ENCODE measurements at places on chromosomes 5 and 9.

- DNase-seq, result no peak
Observed at GRCh38 chr5:138912093-138912492, 37.0 kb upstream of the LRRTM2 start.

- no peak for DNase-seq
Observed at GRCh38 chr9:77598524-77598923, 49.6 kb downstream of the GNA14 start.

DNA sequence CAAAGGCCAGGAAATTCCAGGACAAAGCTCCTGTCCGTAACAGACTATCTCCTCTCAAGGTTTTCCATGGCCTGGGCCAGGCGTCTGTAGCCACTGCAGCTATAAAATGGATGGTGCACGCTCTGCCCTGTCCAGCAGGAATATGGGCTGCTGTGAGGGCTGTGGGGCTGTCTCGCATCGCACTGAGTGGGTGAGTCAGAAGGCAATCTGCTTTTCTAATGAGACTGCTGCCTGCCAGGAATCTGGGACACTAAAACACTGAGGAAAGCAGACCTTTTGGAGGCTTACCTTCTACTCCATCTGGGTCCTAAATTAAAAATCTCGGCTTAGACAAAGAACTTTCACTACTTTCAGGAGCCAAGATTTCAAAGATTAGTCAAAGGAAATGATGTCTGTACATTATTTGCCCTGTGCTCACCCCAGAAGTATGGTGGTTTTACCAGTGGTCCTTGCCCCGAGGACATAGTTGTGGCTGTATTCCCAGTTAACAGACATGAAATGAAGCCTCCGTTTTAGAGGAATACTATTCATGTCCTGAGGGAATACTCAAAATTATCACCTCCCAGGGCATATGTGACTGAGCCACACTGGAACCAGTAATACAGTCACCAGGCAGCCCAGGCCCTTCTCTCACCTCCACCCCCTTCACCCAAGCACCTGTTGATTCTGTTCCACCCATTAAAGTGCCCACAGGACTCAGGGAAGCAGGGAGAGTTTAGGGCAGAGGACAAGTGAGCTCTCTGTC lies 56.4 kb downstream of the PFDN1 start:
- no peak for DNase-seq

GRCh38 chr9:98607787-98608186 lies 100.9 kb downstream of the GABBR2 start:
- DNase-seq, result no peak

DNA sequence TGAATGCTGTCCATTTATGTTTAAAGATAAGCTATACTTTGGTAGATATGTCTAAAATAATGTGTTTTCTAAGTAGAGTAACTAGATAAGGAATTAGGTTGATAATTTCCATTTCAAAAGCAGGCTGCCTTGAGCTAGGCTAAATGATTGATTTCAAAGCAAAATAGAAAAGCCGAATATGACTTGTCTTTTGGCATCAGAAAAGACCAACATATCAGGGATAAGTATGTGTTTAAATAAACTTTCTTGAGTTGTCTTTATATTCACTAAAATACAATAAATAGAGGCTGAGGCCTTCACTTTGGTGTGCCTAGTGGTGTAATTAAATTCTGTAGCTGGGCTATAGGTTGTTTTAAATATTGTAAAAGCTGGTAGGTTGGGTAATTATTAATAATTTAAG lies 569.0 kb downstream of the TAF11L14 start:
- no peak for DNase-seq

- no peak for DNase-seq
Observed at GRCh38 chr5:154493274-154493673, 15.2 kb upstream of the HAND1 start.

- DNase-seq, result no peak
Observed at GRCh38 chr5:147658293-147658932, 124.1 kb downstream of the JAKMIP2 start.

DNA sequence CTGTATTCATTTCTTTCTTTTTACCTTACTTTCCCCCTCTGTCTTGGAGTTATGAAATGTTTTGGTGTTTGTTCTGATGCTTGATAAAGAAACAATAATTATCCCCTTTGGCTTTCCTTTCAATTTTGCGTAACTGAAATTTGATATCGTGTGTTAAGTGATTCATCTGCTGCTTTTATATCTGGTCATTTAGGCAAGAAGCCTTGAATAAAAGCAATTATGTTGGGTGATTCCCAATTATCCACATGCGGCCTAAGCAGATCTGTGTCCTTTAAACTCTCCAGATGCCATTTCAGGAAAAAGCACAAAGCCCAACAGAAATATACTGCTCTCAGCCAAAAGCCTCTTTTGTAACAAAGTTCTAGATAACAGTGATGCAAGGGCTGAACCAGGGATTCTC lies 92.8 kb downstream of the TAF11L14 start:
- no peak for DNase-seq

- DNase-seq, result no peak
Observed at GRCh38 chr9:30065888-30066287, 2318.6 kb upstream of the ACO1 start.

GRCh38 chr9:136387217-136387616 lies 12.8 kb downstream of the SNAPC4 start:
- DNase-seq, result no peak

GRCh38 chr5:107743373-107744000 lies 72.8 kb upstream of the EFNA5 start:
- DNase-seq, result no peak

GRCh38 chr9:70398145-70398556 lies 16.3 kb downstream of the KLF9 start:
- DNase-seq, result no peak

- no peak for DNase-seq
Observed at GRCh38 chr9:107794259-107794658, 304.7 kb upstream of the KLF4 start.

DNA sequence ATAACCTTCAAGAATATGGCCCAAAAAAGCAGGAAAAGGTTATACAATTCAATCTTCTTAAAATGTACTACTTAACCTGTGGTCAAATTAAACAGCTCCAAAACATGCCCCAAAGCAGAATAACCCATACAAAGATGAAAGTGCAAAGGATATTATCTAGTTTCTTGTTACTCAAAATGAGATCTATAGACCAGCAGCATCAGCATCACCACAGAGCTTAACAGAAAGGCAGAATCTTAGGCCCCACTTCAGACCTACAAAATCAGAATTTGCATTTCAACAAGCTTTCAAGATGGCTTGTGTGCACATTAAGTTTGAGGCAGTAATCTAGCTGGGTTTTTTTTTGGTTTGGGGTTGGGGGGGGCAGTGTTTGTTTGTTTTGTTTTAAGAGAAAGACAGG lies 54.0 kb downstream of the SCAI start:
- DNase-seq, result no peak

DNA sequence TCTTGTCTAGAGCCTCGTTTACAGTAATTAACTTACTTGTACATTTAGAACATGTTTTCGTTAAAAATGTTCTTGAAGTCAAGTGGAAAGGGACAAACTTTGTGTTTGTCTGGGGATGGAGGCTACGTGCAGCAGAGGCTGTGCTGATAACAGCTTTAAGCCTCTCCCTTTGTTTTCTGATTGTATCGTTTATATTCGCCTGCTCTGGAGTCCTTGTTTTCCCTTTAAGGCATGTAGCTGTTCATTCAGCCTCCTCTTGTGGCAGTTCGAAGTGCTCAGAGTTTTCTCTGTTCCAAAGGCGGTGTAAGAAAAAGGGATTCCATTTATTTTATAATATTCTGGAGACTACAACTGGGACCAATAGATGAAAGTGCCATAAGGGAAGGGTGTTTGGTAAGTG lies 1.9 kb downstream of the SLC36A1 start:
- DNase-seq, result no peak

- DNase-seq, result peak; percentile 89
Observed at GRCh38 chr5:139293507-139294373, at the start of gene MATR3. Gene MATR3, plus strand, starts transcription at chr5:139293740. Its CDS starts 13,676 bp downstream, at chr5:139307416.

GRCh38 chr9:105191508-105192121 lies 52.8 kb upstream of the SLC44A1 start:
- no peak for DNase-seq

DNA sequence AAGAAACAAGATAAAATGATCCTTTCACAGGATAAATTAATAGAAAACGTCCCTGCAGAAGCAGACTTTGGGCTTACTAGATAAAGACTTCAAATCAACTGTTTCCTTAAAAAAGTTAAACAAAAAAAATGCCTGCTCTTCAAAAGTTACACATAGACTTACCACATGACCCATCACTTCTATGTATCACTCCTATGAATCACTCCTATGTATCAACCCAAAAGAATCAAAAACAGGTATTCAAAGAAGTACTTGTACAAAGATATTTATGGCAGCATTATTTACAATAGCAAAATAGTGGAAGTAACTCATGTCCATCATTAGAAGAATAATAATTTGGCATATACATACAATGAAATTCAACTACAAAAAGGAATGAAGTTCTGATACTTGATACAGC lies 56.3 kb upstream of the PRDM9 start:
- no peak for DNase-seq

GRCh38 chr5:633501-633955 lies 21.4 kb downstream of the CEP72 start:
- DNase-seq, result no peak

DNA sequence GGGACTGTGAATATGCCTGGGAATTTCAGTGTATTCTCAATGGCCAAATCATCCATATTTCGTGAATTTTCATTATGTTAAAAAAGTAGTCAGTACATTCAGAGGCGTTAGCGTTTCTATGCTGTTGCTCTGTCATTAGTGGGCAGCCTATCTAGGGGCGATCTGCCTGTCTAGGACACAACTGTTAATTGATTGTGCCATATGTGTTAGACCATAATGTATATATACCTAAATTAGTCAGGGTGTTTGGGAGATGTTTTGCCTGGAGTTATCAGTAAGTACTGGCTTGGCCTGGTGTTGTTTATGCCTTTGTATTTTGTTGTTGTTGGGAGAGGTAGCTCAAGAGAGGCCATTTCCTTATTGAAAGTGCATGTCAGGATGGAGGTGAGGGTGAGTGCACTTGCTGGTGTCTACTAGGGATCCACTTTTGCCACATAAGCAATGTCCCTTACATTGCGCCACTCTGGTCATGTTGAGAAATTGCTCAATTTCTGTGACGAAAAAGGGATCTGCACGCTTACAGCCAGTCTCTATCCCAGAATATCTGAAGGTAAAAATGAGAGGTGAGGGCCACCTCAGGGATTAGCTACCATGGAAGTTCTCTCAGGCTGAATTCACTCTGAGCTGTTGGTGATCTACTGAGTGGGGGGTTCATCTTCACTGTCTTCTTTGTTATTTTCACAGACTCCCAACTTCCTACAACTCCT lies 123.3 kb downstream of the ST8SIA4 start:
- no peak for DNase-seq

DNA sequence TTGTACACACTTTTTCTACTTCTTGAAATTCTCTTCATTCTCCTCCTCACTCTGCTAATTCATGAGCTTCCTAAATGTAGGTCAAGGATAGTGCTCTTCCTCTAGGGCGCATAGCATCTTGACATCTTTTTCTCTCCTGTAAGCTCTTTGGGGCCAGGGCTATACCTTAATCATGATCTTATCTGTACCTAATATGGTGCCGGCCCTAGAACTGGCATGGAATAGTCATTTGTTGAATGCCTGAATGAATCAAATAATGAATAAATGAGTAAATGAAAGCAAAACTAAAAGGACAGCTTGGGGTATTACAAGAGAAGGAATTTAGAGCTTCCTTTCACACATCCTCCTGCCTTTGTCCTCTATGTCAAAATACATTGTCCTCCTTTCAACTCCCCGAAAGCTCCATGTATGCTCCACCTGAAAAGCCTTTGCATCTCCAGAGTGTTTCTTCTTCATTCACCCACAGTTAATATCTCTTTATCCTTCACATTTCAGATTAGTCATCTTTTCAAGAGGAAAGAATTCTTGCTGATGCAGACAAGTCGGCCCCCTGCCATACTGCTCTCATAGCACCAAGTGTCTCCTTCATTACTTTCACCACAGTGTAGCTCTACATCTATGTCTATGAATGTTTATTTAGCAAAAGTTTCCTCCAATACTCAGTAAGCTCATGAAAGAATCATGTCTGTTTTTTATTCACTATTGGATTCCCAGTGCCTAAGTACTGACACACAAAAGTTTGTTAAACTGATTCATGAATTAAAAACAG lies 16.4 kb upstream of the PPP2R2B start:
- DNase-seq, result no peak
